Stimulated activated CD4-positive, alpha-beta T cell treated with anti-CD3 and anti-CD28 coated beads, Interleukin-1b, Interleukin-23, amount 100 ng/mL, for 1 hour (primary cell): ENCODE measurements at places on chromosomes 4 and X.

- no peak for DNase-seq
Observed at GRCh38 chr4:23882976-23883531, 6.8 kb downstream of the PPARGC1A start.

GRCh38 chrX:44060221-44060620 lies 87.0 kb upstream of the NDP start:
- DNase-seq = no peak

GRCh38 chr4:16754104-16754503 lies 144.3 kb downstream of the LDB2 start:
- no peak for DNase-seq

- no peak for DNase-seq
Observed at GRCh38 chr4:172601195-172601594, 567.4 kb upstream of the GALNT7 start.

DNA sequence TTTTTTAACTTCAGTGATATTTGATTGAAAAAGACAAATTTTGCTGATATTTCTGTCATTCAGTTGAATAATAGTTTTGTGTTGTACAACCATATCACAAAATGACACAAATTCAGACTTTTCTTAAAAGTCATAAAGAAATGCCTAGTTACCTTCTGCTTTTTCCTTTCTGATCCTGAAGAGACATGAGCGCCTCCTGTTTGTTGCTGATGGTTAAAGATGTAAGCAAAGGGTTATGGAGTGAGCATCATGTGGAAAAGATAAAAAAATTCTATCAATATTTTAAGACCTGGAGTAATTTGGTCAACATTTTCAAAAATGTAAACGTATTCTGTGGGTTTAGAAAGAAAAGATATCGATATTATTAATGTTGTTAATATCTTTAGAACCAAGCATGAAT lies 669.9 kb upstream of the NR3C2 start:
- DNase-seq = no peak

GRCh38 chrX:20414066-20414465 lies 147.4 kb upstream of the RPS6KA3 start:
- no peak for DNase-seq

GRCh38 chr4:56389558-56389957 lies 2.3 kb upstream of the AASDH start:
- no peak for DNase-seq

DNA sequence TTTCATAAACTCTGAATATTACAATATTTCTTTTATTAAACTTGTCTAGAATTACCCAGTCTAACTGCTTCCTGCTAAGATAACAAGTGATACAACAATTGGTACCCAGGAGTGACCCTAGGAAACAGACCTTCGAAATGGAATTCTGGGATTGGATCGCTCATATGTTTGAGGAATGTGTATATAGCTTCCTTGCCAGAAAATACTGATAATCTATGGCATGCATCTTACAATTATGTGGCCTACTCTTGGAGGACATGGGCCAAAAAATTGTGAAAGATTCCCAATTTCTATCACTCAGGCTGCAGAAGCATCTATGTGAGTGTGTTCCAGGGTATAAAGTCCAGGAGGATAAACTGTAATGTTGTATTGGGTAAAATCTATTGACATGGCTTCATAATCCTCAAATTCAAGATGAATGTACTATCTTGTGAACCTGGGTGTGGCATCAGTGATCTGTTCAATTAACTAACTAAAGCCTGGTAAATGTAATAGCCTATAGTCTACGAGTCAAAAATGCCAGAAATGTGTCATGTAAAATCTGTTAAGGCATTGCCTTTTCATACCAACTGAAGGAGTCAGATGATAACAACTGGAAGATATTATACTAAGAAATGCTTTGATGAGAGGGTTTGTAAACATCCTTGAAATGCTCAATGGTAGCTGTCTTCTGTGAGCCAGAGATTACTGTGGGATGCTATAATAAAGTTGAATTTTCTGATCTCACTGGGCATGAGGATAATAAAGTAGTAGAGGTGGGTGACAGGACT lies 1499.3 kb downstream of the PCDH7 start:
- no peak for DNase-seq

DNA sequence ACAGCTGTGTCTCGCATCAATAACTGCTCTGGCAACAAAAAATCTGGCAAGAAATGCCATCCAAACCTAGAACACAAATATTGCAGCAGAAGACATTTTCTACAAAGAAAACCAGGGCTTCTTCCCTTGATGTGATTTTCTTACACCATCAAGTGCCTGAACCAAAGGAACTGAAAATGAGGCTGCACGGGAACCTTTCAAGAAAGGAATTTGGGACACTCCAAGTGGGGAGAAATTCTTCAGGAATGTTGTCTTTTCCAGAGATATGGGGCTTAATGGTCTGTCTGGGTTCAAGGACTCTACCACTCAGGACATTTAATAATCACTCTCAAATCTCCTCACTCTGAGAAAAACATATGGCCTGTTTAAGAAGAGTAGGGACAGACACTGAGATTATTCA lies 57.6 kb downstream of the PRDM5 start:
- no peak for DNase-seq

- no peak for DNase-seq
Observed at GRCh38 chr4:14023896-14024295, 396.4 kb upstream of the BOD1L1 start.

GRCh38 chr4:141309874-141310273 lies 89.2 kb downstream of the ZNF330 start:
- no peak for DNase-seq

DNA sequence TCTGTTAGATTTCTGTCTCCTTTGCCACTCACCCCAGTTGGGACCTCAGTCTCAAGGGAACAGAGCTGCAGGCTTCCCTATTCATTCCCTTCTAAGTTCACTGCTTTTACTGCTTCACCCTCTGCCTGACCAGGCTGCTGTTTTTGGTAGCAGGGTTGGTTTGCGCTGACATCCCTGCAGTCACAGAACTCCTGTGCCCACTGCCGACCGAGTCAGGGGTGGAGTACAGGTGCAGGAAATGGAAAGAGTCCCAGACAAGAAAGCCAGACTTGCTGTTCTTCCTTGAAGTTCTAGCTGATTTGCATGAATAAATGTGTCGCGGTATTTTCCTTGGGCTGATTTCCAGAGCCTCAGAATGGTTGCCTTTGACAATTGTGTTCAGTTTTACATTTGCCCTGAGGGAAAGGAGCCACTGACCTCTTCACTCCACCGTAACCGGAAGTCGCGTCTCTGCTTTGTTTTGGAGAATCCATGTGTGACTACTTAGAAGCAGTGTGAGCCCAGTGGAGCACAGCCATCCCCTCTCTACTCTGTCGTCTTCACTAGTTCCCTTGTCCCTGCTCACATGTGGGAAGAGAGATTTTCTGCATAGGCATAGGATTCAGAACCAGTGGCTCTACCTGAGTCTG lies 84.8 kb downstream of the TNIP2 start:
- no peak for DNase-seq

DNA sequence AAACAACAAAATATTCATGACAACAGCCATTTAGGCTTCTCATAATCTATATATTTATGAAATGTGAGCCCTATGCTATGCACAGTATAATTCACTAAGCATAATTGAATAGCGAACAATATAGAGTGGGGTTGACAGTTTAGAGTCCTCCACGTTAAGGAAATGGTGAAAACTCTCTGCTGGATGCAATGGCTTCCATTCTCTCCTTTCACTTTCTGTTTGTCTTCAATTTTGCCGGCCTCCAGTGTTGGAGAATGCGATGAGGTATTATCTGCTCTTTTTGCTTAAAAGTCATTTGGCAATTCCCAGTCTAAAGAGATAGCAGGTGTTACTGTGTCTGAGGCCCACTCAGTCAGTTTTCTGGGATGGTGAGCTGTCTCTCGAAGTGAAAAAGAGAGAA lies 52.1 kb downstream of the NPY5R start:
- no peak for DNase-seq

DNA sequence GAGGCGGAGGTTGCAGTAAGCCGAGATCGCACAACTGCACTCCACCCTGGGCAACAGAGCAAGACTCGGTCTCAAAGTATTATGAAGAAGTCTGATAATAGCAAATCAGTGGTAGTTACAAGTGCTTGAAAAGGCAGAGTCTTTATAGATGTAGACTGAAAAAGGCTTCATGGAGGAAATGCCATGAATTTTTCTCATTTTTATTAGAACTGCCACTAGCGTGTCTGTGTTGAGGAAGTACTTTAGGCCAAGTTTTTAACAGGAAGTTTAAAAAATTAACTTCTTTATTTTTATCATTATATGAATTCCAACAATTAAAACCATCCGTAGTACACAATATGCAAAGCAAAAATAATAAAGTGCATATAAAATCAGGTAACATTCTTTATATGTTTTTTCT lies 32.8 kb upstream of the IL13RA1 start:
- DNase-seq = no peak

DNA sequence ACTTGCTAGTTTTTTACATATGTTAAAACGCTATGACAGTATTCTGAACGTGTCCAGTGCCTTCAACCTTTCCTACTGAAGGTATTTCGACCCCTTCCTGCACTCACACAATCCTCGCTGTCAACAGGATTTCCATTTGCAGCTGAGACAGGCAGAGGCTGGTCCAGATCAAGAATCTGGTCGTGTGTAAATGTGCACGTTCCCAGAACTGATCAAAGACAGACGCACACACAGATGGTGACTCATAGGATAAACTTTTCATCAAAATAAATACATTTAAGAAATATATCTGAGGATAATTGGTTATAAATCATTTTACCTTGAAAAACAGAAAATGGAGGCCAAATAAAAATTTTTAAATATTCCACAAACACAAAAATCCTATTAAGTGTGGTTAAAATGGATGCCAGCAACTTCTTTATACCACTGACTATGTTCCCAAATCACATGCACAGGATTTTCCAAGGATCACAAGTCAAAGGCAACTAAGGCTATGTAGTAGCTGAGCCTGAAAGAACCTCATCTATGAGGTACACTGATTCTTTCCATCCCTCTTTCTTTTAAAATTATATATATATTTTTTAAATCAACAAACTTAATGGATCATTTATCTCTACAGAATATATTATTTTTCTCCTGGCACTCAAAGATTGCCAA lies 85.9 kb downstream of the RNF150 start:
- no peak for DNase-seq

- no peak for DNase-seq
Observed at GRCh38 chr4:83146841-83147240, 32.3 kb upstream of the PLAC8 start.

DNA sequence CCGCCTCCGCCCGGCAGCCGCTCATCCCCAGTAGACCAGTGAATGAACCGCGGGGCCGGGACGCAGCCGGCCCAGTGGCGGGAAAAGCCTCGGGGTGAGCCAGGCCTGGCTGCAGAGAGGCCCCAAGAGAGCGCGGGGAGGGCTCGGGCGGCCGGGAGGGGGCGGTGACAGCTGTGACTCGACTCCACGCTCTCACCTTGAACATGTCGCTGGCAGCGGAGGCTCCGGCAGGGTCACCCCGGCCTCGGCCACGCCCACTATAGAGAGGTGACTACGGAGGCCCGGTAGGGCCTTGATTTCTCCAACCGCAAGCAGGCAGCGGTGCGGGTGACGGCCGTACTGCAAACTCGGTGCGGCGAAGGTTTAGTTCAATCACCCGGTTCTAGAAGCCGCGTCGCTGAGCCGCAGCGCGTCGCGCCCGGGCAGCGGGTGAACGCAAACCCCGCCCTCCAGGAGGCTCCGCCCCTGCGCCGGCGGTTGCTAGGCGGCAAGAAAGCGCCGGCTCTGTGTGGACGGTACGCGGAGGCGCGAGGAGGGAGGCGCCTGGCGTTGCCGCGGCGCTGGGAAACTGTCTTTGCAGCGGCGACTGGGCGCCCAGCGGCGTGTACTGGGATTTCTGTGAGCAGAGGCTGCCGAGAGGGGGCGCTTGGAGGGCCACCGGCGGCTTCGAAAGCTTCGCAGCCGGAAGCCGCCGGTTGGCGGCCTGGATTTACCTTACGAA lies at the start of the genes APOO and CXorf58:
TSS of gene APOO (minus strand) at position 441 of the 721 bp plus-strand sequence. CDS start at position 205, 236 bp downstream.
TSS of gene CXorf58 (plus strand) at position 509 of the 721 bp plus-strand sequence. CDS start 2,297 bp downstream, outside the sequence.
- DNase-seq = peak; percentile 70

DNA sequence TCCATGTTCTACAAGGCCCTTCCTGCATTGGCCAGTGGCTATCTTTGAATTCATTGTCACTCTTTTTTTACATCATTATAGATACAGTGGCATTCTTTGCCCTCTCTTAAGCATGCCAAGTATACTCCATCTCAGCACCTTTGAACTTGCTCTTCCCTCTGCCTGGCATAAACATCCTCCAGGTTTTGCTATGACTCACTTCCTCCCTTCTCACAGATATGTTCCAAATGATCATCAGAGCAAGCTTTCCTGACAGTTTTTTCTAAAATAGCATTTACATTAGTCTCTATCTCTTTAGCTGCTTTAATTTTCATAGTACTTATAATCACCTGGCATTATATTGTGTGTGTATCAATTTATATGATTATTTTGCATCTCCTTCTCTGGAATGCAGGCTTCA lies 553.3 kb upstream of the MAGEB2 start:
- no peak for DNase-seq

DNA sequence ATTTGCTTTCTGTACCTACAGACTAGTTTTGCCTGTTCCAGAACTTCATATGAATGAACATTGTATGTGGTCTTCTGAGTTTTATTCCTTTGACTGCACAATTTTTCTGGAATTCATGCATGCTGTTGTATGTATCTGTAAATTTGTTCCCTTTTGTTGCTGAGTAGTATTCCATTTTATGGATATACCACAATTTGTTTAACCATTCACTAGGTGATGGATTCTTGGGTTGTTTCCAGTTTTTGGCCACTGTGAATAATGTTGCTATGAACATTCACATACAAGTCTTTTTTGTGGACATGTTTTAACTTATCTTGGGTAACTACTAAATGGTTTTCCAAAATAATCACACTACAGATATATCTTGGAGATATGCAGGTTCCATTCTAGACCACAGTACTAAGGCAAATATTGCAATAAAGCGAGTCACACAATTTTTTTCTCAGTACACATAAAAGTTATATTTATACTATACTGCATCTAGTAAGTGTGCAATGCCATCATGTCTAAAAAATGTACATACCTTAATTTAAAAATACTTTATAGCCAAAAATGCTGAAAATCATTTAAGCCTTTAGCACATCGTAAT lies 58.7 kb downstream of the TSPAN5 start:
- no peak for DNase-seq

DNA sequence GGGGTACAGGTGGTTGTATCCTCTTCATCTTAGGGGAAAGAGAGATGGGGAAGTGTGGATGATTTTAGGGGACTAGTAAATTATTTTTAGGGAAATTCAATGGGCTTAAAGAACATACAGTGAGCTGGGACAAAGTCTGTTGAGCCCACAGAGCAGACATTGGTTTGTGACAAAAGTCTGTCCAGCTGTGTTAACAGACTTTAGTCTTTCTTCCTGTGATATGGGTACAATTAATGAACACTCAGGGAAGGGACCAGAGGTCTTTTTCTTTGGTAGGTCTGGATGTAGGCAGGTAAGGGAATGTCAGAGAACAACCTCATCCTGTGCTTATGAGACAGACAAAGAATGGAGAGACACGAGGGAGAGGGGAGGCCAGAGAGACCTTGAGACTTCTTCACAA lies 2.0 kb downstream of the CLRN2 start:
- DNase-seq = no peak

GRCh38 chr4:126513596-126513995 lies 1119.2 kb upstream of the INTU start:
- no peak for DNase-seq

GRCh38 chr4:85228264-85228663 lies 246.7 kb upstream of the ARHGAP24 start:
- DNase-seq = no peak
